ENCODE measurements at places on chromosomes 5 and 9. TPM values are rescaled to one million over a fixed set of nuclear protein-coding genes. Genes with fewer than 3 reads are reported as not detected.

CCL28 gene
- total RNA-seq: 0.18 TPM

HTR1A gene
- total RNA-seq: not detected

IFNA2 gene
- total RNA-seq: not detected

C9 gene
- total RNA-seq: not detected

SNX2 gene
- total RNA-seq: 36.6 TPM

ANKRD31 gene
- total RNA-seq: 0.03 TPM

DOCK8 gene
- 0.23 TPM for total RNA-seq

LECT2 gene
- total RNA-seq: not detected

OBP2B gene
- not detected for total RNA-seq

PCDHB12 gene
- total RNA-seq: 0.04 TPM

PCDHGB4 gene
- 0.70 TPM for total RNA-seq

CAST gene
- total RNA-seq: 134 TPM

All from A549 treated with CORT108297 at 1 μM for 4 hours (cell line).